ENCODE measurements at places on chromosomes 13 and 19.

DNA sequence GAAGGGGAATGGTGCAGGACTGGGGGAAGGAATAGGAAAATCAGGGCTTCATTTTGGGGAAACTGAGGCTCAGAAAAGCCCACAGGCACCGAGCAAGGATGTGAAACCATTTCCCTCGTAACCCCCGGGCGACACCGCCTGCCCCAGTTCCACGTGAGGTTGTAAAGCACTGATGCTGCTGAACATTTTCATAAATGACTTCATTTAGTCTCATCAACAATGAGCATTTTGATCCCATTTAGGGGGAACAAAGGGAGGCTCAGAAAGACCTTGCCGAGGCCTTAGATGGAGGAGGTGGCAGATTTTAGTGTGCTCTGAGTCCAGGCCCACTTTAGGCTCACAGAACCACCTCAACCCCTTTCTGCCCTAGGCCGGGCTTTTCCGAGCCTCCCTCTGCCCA is 20.5 kb upstream of the FBXO27 start:
- DNase-seq: no peak

- DNase-seq: no peak
Observed at GRCh38 chr13:57408312-57408711, 223.2 kb upstream of the PCDH17 start.

GRCh38 chr19:38268539-38268938 is 4.2 kb downstream of the SPINT2 start:
- DNase-seq: no peak

DNA sequence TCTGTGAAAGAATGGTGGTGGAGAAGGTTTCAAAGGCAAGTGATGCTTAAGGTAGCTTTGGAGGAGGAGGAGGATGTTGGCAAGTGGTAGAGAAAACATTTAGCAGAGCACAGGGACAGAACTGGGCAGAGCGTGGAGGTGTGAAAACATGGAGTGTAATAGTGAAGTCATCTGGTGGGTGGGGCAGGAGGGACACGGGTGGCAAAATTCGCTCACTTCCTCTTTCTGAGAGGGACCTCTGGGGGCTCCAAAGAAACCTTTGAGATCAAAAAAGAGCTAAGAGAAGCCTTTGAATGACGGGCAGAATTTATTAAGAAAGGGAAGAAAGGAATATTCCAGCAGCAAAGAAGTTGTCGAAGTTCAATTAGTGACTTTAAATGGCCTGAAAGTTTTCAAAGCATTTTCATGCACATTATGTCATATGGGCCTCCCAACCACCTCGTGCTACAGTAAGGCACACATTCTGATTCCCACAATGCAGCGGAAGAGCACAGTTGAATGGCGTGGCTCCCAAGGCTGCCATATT is 82.8 kb downstream of the STARD13 start:
- no peak for DNase-seq

GRCh38 chr19:13214036-13214730 is 64.0 kb downstream of the IER2 start:
- DNase-seq: no peak

DNA sequence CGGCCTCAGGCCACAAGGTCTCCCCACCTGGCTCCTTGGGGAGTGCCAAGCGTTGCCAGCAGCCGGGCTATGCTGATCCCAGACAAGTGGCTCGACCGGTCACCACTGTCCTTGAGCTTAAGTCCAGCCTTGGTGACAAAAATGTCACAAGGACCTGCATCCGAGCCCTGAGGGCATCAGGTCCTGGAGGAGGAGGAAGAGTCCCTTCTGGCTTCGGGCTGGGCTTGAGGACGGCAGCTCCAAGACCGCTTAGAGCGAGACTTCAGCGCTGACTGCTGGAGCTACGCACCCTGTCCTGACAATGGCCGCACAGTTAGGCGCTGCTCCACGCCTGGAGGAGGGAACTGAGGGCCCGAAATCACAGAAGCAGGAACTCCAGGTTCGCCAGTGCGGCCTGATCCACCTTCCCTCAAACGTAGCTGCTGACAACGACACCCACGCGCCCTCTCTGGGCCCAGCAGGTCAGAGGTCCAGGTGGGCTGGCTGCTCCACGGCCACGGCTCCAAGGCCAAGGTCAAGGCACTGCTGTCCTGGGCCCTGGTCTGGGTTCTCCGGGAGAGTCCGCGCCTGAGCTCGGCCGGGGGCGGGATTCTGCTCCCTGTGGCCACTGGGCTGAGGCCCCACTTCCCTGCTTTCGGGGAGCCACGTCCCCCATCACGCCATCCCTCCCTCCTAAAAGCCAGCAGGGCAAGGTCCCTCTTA is 7.0 kb downstream of the SBNO2 start:
- DNase-seq: no peak

DNA sequence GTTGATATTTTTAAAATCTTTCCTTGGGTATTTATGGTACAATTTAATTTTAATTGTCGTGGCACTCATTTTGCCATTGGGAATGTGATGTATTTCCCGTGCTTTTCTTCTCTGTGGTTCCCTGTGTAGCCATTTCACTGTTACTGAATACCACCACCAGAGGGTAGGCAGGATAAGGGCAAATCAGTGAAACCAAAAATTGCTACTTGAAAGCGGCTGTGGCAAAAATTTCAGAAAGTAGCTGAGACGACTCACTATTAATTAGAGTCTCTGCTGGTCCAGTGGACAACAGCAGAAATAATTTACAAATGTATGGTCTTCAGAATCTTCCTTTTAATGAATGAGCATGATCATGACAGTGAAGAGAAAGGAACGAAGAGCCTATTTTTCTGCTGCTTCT is 34.4 kb upstream of the MIR17HG start:
- DNase-seq: no peak

GRCh38 chr13:81493144-81493543 is 1152.2 kb upstream of the SPRY2 start:
- no peak for DNase-seq

All from hypothalamus (tissue), 51 donors.